Calu3 (cell line): ENCODE measurements at places on chromosomes 7 and 10. TPM values are rescaled to one million over a fixed set of nuclear protein-coding genes. Genes with fewer than 3 reads are reported as not detected.

DNA sequence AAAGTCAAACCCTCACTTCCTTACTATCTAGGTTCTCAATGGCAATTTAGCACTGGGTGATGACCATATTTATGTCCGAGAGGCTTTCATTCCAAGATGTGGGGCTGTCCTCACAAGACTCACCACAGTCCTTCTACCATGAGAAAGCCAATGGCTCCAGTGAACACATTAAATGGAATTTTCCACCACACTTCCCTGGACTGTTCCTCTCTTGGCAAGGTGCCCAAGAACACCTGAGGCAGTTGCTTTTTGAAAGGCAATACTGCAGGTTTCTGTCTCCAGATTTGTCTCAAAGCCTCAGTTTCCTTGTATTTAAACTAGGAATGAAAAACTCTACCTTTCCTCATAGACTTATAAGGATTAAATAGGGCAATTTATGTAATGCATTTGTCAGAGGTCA, 24.2 kb downstream of the AFAP1L2 start:
- no peak overlapping the region for H3K4me3 ChIP-seq
- no peak for DNase-seq
- no peaks in the 10 kb centered on the region for H3K36me3 ChIP-seq
- H3K27me3 ChIP-seq: peaks cover 36% of the 10 kb centered on the region
- peaks cover 8% of the 10 kb centered on the region for H3K4me1 ChIP-seq

- no peak overlapping the region for H3K4me3 ChIP-seq
- H3K4me1 ChIP-seq: peaks cover 44% of the 10 kb centered on the region
- H3K36me3 ChIP-seq: peaks cover 23% of the 10 kb centered on the region
- H3K27me3 ChIP-seq: no peaks in the 10 kb centered on the region
- no peak for DNase-seq
- peak overlapping the region; percentile 58 for H3K27ac ChIP-seq
Observed at GRCh38 chr10:22433875-22434274, 88.6 kb downstream of the SPAG6 start.

- no peak overlapping the region for H3K27ac ChIP-seq
- no peaks in the 10 kb centered on the region for H3K27me3 ChIP-seq
- no peaks in the 10 kb centered on the region for H3K36me3 ChIP-seq
- H3K4me1 ChIP-seq: peaks cover 9% of the 10 kb centered on the region
- no peak overlapping the region for H3K4me3 ChIP-seq
Observed at GRCh38 chr10:85619832-85620231, 746.8 kb downstream of the GRID1 start.

DNA sequence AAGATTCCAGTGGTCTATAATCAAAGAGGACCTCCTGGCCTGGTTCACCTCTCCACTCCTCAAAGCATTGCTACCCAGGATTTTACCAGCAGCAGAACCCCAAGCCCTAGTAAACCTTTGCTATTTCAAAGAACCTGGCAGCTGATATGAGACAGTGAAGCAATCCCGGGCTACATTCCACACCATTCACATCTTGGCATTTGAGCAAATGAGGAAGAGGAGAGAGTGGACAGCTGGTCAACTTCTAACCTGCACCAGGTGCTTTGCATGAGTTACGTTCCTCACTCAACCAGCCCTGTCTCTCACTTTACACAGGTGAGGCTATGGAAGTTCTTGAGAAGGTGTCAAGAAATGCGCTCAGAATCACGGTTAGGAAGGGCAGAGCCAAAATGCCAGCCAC, 1.1 kb downstream of the CCDC3 start:
- H3K4me1 ChIP-seq: no peaks in the 10 kb centered on the region
- H3K4me3 ChIP-seq: no peak overlapping the region
- H3K27me3 ChIP-seq: peaks cover 97% of the 10 kb centered on the region
- DNase-seq: no peak
- no peaks in the 10 kb centered on the region for H3K36me3 ChIP-seq

DNA sequence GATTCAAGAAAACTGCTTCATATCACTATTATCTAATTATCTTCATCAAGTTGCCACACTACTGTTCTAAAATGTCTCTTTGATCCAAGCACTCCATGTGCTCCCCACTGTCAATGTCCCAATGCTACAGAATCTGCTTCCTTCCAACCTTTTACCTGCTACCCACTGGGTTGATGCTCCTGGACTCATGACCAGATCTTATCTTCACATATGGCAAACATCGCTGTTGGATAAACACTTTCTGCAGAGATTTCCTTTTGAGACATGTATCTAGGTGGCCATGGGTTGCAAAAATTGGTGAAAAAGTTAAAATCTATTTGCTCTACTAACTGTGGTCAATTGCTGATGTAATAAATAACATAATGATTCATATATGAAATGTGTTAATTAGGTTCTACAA, 24.5 kb upstream of the SEMA3C start:
- no peak for DNase-seq
- H3K36me3 ChIP-seq: peaks cover 4% of the 10 kb centered on the region
- no peak overlapping the region for H3K4me3 ChIP-seq
- H3K4me1 ChIP-seq: peaks cover 29% of the 10 kb centered on the region

DNA sequence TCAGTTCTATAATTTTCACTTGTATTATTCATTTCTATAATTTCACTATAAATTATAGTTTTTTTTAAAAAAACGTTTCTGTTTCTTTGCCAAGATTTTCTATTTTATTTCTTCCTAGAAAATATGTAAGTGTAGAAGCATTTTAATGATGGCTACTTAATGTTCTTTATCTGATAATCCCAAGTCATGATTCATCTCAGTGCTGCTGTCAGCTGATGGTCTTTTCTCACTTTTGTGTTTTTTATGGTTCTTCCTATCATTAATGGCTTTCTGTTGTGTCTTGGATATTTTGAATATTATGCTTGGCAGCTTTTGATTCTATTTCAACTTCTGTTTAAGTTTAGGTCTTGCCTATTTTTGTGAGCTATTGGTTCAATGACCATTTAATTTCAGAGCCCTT, 268.6 kb downstream of the BAMBI start:
- H3K36me3 ChIP-seq: peaks cover 15% of the 10 kb centered on the region
- no peaks in the 10 kb centered on the region for H3K27me3 ChIP-seq
- H3K4me3 ChIP-seq: no peak overlapping the region

GRCh38 chr7:36223851-36224250, 70.8 kb downstream of the EEPD1 start:
- peaks cover 9% of the 10 kb centered on the region for H3K36me3 ChIP-seq
- no peaks in the 10 kb centered on the region for H3K27me3 ChIP-seq
- H3K4me1 ChIP-seq: peaks cover 15% of the 10 kb centered on the region
- no peak overlapping the region for H3K27ac ChIP-seq
- no peak overlapping the region for H3K4me3 ChIP-seq
- no peak for DNase-seq

- no peaks in the 10 kb centered on the region for H3K36me3 ChIP-seq
- H3K27me3 ChIP-seq: no peaks in the 10 kb centered on the region
- DNase-seq: no peak
- peaks cover 14% of the 10 kb centered on the region for H3K4me1 ChIP-seq
Observed at GRCh38 chr7:85078181-85078580, 108.7 kb downstream of the SEMA3D start.

Gene CNTNAP2
- 0.29 and 1.1 TPM in 2 replicates for total RNA-seq

Gene KLF14
- 0.17 TPM in 1 of 2 replicates, not detected in the other for total RNA-seq

Gene GIMAP2
- total RNA-seq: 3.9 and 4.7 TPM in 2 replicates
